ENCODE measurements at places on chromosomes 7 and 10.

DNA sequence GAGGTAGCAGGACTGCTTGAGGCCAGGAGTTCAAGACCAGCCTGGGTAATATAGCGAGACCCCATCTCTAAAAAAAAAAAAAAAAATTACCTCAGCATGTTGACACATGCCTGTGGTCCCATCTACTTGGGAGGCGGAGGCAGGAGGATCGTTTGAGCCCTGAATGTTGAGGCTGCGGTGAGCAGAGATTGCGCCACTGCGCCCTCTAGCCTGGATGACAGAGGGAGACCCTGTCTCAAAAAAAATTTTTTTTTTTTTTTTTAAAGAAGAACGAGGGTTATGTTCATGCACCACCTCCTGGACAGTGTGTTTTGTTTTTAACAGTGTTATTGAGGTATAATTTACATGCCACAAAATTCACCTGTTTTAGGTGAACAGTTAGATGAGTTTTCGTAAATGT, 51.1 kb upstream of the SEPHS1 start:
- no peak for DNase-seq

DNA sequence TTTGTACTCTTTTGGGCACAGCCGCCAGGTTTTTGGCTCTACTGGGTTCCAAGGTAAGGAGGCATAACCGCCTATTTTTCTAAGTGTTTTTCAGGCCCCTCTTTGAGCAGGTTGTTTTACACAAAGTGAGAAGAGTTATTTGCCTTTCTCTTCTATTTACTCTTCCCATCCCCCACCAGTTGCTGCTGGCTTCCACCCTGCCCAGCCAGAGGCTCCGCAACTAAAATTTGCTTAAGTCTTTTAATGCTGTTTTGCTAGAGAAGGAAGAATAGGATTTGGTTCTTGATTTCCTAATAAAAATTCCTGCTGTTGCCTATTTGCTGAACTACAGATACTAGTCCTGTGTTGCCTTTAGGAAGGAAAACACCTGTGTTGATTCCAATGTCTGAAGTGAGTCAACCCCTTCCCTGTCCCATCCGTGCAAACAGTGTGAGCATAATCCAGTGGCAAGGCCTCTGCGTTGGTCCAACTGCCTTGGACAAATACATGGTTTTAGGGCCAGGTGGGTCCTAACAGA, 1.9 kb downstream of the PLA2G12B start:
- no peak for DNase-seq

DNA sequence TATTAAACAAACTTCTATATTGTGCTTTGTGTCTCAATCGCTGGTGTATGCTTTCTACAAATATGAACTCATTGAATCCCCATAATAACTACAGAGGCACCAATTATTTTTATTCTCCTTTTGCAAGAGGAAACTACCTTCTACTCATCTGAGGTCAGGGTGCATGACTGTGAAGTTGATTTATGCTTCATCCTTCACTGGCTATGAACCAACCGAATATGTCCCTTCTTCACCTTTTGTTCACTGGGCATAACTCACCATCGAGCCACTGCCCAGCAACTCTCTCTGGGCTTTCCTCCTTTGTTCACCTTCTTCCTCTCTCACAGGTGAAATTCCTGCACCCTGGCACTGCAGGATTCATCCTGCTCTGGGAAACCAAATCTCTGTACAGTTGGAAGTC, 61.3 kb upstream of the PFKP start:
- DNase-seq: no peak

DNA sequence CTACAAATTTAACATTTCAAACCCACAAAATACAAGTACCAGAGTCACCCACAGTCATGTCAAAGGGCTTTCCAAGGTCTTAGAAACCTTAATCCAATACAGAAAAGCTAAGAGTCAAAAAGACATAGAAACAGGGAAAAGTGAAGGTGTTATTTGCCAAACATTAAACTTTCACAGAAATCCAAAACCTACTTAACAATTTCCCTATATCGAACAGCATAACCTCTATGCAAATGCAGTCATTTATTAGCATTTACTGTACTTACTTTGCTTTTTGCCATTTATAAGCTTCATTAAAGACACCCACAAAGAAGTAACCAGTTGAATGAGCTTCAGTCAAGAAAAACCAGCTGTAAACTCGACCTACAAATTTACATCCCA, 1.6 kb downstream of the PANK1 start:
- DNase-seq: no peak

- no peak for DNase-seq
These were observed 86.2 kb upstream of the CACUL1 start for GRCh38 chr10:118840776-118841468.

- no peak for DNase-seq
These were observed 65.8 kb downstream of the STK17A start for GRCh38 chr7:43648473-43649406.

DNA sequence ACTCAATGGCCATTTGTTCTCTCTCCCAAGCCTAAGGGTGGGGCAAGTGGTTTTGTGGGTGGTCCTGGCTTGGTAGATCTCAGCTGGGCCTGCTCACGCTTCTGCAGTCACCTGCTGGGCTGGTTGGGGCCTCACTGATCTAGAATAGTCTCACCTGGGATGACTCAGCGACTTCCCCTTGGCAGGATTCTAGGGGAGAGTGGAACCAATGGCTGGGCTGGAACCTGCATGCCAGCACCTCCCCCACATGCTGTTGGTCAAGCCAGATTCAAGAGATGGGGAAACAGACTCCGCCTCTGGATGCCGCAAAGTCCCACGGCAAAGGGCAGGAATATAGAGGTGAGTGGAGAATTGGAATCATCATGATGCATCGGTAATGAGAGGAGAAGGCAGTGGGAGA, 292.9 kb upstream of the NPVF start:
- DNase-seq: no peak

DNA sequence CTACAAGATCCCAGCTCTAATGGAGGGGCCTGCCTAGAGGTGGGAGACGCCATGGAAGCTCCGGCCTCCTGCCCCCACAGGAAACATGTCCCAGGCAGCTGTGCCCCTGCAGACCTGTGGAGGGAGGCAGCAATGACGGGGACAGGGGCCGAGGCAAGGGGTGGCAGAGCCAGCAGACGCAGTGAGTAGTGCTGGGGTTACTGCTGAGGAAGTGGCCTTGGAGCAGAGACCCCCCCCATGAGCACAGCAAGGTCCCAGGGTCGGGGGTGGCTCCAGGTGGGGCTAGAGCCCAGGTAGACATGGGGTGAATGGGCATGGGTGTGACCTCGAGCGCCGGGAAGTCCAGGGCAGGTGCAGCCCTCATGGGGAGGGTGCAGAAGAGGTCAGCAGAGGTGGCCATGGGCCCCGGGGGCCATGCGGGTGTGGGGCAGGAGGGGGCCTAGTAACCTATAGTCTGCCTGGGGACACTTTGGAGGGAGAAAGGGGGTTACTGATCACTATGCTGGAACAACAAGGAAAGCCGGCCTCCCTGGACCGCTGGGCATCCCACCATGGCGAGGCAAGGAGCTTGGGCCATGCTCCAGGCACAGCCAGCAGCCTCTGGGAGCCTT, 45.5 kb downstream of the JAKMIP3 start:
- DNase-seq: no peak

- DNase-seq: no peak
These were observed 4.8 kb downstream of the ADRB1 start for GRCh38 chr10:114048472-114048871.

GRCh38 chr7:20895563-20895962, 108.9 kb upstream of the SP8 start:
- no peak for DNase-seq

- DNase-seq: no peak
These were observed 1.1 kb downstream of the SNX13 start for GRCh38 chr7:17939211-17939605.

DNA sequence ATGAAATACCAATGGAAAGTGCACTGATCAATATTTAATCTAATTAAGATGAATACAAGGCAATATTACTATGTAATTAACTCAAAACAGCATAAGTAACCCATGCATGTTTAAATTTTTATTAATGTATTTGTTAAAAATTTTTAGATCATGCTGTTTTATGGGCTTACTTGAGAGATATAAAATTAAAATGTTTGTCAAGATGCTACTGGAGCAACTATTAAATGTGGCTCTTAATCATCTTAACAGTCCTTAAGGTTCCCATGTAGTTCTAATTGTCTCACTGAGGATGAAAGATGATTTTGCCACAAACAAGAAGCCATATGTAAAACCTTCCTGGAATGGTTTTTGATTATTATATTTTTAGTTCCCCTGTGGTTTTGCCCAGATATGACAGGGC, 897.1 kb downstream of the KCNMA1 start:
- no peak for DNase-seq

- DNase-seq: no peak
These were observed 49.7 kb downstream of the GTF2I start for GRCh38 chr7:74707238-74707637.

DNA sequence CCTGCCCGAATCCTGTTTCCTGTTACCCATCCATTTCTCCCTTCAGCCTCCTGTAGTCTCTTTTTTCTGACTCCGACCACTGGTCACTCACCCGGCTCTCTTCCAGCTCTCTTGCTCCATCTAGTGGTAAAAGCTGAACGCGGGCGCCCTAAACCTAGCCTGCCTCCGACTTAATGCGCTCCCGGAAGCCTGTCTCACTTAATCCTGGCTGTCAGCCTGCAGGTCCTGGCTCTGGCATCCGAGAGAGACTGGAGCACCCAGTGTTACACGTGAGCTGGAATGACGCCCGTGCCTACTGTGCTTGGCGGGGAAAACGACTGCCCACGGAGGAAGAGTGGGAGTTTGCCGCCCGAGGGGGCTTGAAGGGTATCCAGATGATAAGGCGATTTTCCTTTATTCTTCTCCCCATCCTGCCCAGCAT, 10.3 kb downstream of the SUMF2 start:
- DNase-seq: peak; percentile 89

DNA sequence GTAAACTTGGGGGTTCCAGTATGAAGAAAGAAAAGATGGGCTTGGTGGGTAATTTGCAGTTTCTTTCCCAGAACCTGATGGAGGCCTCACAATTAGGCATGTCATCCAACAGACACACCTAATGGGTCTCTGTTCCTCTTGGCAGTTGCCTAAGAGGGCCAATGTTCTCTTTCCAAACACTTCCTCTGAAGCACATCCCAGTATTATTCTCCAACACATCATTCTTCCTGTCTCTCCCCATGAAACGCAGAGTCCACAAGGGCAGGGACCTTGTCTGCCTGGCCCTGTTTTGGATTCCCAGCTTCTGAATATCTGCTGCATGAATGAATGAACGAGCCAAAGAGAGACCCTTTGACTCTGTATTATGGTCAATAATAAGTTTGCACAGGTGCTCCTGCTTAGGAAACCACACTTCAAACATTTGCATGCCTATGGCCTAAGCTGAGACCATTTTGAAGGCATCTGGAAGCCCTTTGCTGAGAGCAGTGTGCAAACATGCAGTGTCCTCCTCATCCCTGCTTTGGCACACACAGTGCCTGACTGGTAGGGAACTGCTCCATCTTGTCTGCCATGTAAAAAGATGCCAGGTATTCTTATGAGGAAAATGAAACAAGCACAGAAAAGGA, 100.9 kb upstream of the CHST15 start:
- DNase-seq: no peak

- no peak for DNase-seq
These were observed 30.0 kb downstream of the DUSP5 start for GRCh38 chr10:110527731-110528171.

DNA sequence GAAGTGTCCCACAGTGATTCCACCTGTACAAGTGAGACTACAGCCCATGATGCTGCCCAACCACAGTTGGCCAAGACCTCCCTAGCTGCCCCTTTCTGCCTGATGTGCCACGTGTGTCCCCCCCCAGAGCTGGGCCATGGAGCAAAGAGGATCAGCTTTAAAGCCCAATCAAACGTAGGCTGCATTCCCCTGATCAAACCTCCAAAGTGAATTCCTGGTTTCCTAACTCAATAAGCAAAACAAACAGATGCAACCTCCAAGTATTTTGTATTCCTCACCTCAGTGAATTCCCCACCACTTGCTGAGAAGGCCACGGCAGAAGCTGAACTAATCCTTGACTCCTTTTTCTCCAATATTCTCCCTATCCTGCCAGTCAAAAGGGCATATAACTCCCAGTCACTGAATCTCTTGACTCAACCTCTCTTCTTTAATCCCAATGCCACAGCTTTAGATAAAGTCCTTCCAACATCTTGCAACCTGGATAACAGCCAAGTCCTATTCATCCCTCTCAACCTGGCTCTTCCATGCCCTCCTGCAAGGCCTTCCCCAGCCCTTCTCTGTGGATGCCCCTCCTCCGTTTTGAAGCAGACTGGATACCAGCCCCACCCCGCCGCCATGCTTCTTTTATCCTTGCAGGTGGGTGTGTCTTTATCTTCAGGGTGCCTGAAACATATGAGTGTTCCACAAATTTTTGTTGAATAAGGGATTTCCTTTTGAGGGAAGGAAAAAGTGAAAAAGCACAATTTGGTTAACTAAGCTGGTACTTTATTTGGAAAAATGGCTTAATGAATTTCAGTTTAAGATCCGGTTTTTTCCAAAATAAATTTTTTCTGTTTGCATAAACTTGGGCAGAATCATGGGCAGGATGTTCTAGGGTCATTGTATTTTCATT, 285.2 kb upstream of the MKLN1 start:
- no peak for DNase-seq

DNA sequence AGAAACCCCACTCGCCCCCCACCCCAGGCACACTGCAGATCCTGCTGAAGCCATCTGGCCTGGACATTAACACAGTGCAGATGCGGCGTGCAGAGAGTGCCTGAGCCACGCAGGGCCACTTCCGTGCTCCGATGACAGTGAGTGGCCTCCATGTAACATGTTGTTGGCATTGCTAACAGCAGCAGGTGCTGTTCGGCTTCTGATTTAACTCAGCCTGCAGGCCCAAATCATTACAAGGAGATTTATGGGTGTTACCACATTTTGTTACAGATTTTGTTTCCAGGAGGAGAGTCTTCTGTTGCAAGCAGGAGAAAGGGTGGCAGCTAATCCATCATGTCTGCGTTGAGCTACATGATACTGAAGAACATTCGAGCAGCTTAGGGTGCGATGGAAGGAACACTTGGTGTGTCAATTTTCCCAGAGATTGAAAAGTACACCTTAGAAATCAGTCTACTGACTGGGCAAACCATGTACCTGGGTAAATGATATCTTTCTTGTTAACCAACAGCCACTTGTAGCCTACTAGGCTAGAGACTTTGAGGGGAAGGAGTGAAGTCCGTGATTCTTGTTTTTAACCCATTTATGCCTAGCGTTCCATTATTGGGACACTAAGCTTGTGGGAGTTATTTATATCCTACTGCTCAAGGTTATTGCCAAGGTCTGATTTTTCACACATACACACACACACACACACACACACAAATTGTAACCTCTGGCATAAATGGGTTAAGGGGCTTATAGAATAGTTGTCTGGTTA, 90.0 kb downstream of the JCAD start:
- no peak for DNase-seq

DNA sequence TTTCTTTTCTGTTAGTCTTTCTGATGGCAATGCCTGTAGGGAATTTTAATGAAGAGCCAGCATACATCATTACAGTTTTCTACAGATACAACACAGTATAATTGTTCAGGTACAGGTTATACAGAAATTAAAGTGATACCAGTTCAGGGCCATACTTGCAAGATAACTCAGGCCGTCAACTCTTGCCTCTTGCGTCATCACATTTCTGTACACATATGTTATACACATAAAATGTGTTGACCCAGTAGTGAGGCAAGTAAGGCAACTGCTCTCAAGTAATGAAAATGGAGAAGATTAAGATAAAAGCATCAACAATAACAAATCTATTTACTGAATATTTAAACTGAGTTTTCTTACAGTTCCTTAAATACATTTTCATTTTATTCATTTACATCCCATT, 317.8 kb downstream of the HPSE2 start:
- no peak for DNase-seq

Data from SHP77 treated with DMSO at 0.1 percent for 48 hours (cell line).